ENCODE measurements at places on chromosomes 7 and 10. TPM values are rescaled to one million over a fixed set of nuclear protein-coding genes. Genes with fewer than 3 reads are reported as not detected.

GRCh38 chr10:132909491-132910071 is 32.8 kb downstream of the CFAP46 start:
- DNase-seq, result no peak

DNA sequence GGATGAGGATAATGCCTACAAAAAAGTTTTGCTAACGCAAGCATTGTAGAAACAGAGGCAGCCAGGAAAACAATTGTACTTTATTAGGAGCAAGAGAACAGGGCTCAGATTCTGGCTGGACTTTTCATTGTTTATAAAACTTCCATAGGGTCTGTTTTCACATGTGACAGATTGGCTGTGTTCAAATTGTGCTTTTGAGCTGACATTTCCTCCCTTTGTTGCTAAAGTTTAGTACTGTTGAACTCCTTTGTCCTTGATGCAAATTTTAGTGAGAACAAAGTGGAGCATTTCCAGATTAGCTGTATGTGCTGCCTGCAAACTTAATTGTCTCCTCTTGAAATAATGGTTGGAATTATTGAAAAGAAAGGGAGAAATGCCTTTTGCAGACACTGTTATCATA is 221.0 kb upstream of the FZD1 start:
- no peak for DNase-seq

- DNase-seq, result no peak
Measured at GRCh38 chr7:21407796-21408480, 19.9 kb upstream of the SP4 start.

DNA sequence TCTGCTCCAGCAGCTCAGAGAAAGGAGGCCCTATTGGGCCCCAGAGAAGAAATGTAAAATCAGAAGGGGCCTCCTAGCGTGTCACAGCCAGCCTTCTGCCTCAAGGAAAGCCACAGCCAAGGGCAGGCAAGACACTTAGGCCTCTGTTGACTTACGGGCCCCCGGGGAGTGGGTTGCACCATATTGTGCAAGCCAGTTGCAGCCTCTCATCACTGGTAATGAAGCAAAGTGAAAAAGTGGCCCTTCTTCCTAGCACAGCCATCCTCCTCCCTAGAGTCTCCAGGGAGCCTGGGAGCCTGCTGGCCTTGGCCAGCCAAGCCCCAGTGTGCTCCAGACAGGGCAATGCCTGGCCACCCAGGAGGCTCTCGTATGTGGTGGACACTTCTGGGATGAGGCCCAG is 56.2 kb upstream of the GDF10 start:
- no peak for DNase-seq

Gene DEPP1
- total RNA-seq, result 9.9 TPM

Data from cerebellum (tissue), 4 donors.